ENCODE measurements at places on chromosomes 16 and 17.
A peak's percentile ranks its signal among the peaks of the same experiment; 100 is the strongest.

DNA sequence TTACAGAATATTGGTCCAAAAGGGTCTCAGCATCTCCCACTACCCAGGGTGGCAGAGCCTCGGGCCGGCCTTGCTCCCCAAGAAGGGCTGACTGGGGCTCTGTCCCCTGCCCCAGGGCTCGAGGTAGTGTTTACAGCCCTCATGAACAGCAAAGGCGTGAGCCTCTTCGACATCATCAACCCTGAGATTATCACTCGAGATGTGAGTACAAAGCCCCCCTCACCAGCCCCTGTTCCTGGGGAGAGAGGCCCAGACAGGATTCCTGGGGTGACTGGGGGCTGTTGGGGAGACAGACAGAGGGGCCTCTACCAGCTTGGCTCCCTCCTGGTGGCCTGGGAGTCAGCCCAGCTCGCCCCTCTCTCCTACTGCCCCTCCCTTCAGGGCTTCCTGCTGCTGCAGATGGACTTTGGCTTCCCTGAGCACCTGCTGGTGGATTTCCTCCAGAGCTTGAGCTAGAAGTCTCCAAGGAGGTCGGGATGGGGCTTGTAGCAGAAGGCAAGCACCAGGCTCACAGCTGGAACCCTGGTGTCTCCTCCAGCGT, 6.1 kb upstream of the NLRC5 start:
- DNase-seq: peak; percentile 74

- no peak for DNase-seq
Observed at GRCh38 chr16:68378436-68379415, 67.9 kb downstream of the PRMT7 start.

DNA sequence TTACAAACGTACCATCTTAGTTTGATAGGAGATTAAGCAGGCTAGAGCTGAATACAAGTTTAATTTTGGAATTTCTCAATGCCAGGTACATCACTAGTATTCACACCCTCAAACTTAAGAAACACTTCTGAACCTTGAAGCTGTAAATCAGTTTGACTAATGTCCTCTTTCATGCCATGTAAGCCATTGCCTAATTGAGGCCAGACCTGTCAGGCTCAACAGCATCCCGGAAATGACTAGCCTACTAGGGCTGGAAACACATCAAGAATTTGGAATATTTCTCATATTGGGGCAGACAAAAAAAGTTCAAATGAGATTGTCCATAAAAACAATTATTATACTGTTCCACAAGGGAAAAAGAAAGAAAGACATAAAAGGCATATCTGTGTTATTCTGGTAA, 1.7 kb downstream of the USP32 start:
- DNase-seq: peak; percentile 12

- DNase-seq: no peak
Observed at GRCh38 chr16:5549802-5550201, 452.2 kb upstream of the EEF2KMT start.

GRCh38 chr17:17826342-17826713, 10.5 kb downstream of the SREBF1 start:
- no peak for DNase-seq

DNA sequence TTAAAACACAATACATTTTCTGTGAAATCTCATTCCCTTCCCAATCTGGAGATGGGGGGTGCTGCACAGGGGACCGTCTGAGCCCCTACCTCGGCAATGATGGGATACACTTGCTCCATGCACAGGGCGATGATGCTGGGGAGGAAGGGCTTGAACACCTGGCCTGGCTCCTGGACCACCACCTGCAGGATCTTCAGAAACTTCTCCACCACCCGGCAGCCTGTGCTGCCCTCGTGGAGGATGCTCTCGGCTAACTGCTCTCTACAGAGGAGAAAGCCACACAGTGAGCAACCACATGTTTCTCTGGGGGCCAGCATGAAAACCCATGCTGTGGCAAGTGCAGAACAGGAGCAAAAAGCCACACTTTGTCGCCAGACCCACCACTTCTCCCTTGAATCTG, 42.4 kb upstream of the GSG1L start:
- no peak for DNase-seq

DNA sequence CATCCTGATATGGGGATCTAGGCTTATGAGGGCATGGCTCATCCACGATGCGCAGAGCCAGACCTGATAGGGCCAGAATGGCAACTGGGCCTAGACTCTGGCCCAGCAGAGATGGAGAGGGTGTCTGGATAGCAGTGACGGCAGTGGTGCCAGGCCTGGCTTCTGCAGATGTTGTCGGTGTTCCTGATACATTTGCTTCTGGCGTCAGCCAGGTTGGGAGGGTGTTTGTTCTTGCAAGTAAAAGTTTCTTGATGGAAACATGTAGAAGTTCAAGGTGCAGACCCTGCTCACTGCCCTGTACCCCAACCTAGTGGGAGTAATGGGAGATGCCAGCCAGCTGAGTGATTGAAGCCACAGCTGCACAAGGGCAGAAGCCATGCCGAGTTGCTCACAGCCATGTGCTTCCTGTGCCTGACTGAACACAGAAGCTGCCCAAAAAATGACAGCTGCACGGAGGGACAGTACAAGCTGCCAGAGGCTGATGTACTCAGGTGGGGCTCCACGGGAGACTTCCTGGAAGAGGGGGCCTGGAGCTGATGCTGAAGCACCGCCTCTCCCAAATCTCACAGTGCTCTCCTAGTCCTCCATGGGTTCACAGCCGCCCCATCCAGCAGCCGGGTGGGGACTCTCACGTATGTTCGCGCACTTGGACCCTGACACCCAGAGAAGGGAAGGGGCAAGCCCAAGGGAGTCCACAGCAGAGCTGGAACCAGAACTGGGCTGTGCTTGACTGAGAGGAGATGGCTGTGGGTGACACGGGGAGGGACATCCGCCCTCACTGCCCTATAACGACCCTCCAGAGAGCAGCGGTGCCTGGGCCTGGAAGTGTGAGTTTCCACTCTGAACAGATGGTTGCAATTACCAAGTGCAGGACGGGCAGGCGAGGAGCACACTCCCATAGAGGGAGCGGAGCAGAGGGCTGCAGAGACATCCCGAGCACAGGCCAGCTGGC, 78.7 kb downstream of the N4BP1 start:
- DNase-seq: no peak

DNA sequence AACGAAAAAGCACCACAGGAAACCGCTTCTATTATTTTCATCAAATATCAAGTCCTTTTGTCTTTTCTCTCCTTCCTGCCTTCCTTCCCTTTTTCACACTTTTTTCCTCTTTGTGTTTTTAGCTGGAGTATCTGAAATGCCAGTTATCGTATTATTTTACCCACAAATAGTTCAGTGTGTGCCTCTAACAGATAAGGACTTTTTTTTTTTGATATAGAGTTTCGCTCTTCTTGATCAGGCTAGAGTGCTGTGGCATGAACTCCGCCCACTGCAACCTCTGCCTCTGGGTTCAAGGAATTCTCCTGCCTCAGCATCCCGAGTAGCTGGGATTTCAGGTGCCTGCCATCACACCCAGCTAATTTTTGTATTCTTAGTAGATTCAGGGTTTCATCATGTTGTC, 10.7 kb downstream of the DNAAF1 start:
- no peak for DNase-seq

Measured in stomach (tissue), 19 donors.